ENCODE measurements at places on chromosomes 11 and 22.
A peak's percentile ranks its signal among the peaks of the same experiment; 100 is the strongest.

DNA sequence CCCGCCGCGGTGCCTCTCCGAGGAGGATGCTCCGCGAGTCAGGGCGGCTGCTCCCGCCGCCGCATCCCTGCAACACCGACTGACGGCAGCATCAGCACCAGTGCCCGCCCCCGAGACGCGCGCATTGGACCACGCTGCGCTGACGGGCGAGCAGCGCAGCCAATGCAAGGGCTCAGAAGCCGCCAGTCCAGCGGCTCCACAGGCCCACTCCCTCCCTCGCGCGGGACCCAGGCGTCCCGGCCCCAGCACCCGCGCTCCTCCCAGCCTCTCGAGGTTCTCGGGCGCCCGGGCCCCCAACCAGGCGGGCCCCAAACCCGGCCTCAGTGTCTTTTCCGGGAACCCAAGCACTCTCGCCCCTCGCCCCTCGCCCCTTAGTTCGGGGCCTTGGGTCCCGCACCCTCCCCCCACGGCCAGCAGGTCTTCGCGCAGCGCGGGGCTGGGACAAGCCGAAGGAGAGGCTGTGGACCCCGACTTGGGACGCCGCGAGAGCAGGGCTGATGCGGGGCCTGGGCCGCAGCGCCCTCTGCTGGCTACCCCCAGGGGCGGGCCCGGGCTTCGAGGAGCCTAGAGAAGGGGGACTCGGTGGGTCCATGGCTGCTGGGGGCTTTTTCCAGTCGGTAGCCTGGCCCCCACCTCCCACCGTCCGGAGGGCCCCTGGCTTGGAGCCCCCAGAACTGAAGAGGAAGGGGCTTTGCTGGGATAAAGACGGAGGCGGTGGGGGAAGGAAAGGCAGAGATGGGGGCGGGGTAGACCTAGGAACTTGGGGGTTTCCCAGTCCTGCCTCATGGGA, at the start of gene NRXN2:
TSS of gene NRXN2 (minus strand) at position 81 of the 790 bp plus-strand sequence. CDS start 9,498 bp downstream, outside the sequence.
- peak; percentile 95 for DNase-seq

- no peak for DNase-seq
These were observed 10.0 kb downstream of the MEI1 start for GRCh38 chr22:41709341-41709740.

GRCh38 chr22:31275018-31275417, 17.3 kb downstream of the PIK3IP1 start:
- no peak for DNase-seq

GRCh38 chr11:12183827-12184620, 73.6 kb downstream of the MICAL2 start:
- DNase-seq = no peak

DNA sequence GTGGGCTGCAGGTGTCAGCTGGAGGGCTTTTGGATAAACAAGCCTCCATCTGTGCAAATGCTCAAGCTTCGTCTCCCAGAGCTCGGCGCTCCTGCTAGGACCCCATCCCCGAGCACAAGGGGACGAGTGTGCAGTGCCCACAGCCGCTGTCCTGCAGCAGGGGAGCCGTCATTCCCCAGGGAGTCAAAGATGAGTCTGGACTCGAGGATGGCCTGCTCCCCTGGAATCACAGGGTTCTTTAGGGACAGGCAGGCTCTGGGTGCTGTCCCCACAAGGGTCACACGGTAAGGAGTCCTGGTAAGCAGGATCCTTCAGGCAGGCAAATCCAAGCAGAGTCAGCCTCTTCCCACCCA, 50.2 kb downstream of the APOL1 start:
- DNase-seq = no peak
